ENCODE measurements at places on chromosomes 12 and 14.

DNA sequence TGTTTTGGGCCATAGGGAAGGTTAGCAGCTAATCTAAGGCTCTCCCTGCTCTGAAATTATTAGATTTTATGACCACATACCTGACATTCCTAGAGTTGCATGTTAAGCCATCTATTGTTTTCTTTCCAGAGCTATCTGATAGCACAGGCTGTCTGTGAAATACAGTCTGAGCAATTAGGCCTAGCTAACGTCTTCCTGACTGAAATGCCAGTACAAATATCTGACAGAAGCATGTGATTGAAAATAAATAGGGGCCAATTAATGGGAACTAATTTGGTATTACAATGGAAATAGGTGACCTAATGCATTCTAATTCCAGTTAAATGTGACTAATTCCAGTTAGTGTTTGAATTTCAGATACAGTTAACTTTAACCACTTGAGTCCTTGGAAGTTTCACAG lies 115.2 kb downstream of the C12orf75 start:
- no peak for DNase-seq

- no peak for DNase-seq
Measured at GRCh38 chr12:80400571-80400991, 43.5 kb upstream of the PTPRQ start.

GRCh38 chr12:11069854-11070365 lies 7.8 kb upstream of the TAS2R46 start:
- no peak for DNase-seq

GRCh38 chr14:87148655-87149054 lies 844.3 kb downstream of the GALC start:
- no peak for DNase-seq

- no peak for DNase-seq
Measured at GRCh38 chr12:2408262-2408661, 355.5 kb downstream of the CACNA1C start.

DNA sequence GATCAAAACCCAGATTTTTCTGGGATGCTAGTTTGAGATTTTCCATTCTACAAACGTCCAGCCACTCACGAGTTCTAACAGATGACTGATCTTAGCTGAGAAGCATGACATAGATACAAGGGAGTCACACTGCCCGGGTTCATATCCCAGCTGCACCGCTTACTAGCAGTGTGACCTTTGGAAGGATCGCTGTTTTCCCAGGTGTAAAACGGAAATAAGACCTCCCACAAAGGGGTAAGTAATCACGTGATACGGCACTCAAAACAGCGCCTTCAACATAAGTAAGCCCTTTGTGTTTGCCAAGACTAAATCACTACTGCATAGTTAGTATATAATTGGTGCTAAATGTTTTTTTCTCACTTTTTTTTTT lies 624 bp upstream of the PWP1 start:
- DNase-seq, result no peak

DNA sequence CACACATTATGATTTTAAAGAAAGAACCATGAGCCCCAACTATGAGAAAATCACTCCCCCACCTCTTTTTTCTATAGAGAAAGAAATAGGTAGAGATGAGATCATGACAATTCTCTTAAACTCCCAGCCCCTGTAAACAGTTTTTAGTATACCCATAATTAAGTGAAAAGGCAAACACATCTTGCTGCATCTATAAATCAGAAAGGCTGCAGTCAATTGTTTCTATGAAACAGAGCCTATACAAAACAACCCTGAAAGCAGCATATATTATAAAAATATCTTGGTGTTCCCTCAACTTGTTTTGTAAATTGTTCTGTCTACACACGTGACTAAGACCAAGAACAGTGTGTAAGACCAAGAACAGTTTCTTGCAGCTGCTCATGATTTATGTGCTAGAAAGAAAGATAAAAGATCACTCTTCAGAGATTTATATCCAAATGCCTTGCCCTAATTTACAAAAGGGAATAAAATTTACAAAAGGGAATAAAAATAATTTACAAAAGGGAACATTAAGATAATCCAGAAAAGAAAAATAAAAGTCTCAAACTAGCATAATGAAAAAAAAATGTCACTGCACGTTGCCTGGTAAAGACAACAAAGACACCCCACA lies 4.8 kb downstream of the KITLG start:
- no peak for DNase-seq

- no peak for DNase-seq
Measured at GRCh38 chr14:51394804-51395203, 154.8 kb downstream of the TMX1 start.

DNA sequence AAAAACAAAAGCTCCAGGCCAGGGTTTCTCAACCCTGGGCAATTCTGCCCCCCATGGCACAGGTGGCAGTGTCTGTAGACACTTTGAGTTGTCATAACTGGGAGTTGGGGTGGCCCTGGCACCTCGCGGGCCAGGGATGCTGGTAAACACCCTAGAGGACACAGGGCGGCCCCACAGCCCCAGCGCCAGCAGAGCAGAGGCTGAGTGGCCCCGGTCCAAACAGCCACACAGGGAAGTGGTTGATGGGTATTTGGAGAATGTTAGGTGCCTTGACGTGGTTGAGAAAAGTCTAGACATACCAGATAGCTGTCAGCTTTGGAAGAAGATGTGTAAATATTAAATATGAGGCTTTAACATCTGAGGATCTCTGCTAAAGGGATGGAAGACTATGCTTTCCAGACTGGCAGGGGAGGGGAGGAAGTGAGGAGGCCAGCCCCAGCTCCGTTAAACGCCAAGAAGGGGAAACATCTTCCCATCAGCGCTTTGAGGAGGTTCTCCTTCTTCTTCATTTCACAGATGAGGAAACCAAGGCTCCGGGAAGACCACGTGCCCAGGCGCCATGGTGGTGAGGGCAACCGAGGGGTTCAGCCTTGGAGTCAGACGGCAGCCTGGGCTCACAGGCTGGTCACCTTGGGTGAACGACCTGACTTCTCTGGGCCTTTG lies 103.7 kb downstream of the SCARB1 start:
- DNase-seq, result no peak

DNA sequence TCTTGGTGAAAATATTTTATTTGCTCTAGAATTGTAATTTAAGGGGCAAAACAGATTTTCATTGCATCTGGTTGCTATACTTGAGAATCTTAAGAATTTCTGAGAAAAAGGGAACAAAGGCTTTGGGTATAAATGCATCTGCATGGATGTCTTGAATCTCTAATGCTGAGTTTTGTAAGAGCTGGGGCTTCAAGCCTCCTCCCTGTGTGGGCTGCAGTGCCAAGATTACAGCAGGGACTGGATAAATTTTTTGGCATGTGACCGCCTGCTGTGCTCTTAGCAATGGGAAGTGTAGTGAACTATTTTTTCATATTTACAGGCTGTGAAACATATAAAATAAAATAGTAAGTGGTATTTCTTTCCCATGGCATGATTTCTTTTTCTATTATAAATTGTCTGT lies 70.0 kb downstream of the SLC38A6 start:
- no peak for DNase-seq

DNA sequence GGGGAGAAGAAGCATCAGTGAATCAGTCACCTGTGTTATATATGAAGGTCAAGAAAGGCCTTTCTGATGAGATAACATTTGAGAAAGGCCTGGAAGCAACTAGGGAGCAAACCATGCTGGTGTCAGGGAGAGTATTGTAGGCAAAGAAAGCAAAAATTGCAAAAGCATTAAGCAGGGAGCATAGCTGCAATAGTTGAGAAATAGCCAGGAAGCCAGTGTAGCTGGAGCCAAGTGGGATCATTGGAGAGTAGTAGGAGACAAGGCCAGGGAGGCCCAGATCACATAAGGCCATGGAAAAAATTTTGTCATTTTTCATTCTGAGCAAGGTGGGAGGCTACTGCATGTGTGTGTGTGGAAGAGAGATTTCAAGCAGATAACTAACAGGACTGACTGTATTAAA lies 18.8 kb upstream of the MAGOHB start:
- DNase-seq, result no peak

DNA sequence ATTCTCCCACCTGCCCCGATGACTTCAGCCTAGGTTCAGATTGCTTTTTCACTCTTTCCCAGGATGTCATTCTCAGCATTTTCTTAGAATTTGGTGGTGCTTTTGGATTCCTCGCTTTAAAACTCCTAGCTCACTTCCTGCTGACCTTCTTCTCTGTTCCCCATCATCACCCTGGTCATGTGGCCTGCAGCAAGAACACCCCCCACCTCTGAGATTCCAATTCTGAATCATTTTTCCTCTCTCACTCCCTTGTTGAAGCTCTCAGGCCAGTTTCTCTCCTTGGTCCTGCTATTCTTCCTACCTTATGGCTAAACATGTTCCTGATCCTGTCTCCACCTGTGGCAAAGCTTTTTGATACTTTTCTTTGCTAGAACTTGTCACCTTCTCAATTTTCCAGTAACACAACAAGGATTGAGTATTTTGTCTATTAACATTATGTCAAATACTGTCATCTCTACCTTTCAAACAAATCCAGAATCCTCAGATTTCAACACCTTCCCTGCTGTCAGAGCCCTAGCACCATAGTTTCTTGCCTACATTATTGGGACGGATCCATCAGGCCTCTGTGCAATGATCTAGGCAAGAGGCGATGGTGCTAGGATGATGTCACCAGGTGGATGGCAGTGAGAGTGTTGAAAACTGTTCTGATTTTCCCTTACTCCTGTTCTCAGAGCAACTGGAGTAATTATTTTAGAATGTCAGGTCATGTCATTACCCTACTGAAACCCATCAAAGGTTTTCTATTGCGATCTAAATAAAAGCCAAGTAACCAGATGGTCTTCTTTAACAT lies 233.7 kb downstream of the MON2 start:
- no peak for DNase-seq

- no peak for DNase-seq
Measured at GRCh38 chr14:103111232-103111868, 11.9 kb upstream of the TNFAIP2 start.

GRCh38 chr12:75207338-75208083 lies 2.1 kb downstream of the KCNC2 start:
- DNase-seq, result no peak

DNA sequence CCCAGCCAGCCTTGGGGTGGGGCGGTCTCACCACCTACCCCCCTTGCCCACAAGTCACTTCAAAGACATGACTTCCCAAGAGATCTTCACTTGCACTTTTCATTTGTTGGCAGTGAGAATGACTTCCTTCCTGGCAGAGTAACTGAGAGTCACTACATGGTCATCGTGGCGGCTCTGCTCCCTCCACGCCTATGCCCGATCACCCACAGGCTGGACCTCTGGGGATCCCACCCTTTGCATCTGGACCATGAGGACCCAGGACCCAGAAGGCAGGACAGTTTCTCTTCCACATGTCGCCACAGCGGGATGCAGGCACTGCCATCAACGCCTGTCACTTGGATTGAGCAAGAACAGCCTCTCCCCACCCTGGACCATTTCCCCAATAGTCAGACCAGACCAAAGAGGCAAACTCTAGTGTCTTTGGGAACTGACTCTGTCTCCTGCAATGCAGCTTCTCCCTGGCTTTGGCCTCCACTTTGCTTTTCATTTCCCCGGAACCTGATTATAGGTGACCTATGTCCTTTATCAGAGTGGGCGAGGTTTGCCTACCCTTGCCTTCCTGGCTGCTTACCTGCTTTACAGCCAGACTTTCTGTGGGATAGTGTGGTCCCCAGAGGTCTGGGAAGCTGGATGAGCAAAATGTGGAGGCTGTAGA lies 3.6 kb downstream of the VDR start:
- no peak for DNase-seq

DNA sequence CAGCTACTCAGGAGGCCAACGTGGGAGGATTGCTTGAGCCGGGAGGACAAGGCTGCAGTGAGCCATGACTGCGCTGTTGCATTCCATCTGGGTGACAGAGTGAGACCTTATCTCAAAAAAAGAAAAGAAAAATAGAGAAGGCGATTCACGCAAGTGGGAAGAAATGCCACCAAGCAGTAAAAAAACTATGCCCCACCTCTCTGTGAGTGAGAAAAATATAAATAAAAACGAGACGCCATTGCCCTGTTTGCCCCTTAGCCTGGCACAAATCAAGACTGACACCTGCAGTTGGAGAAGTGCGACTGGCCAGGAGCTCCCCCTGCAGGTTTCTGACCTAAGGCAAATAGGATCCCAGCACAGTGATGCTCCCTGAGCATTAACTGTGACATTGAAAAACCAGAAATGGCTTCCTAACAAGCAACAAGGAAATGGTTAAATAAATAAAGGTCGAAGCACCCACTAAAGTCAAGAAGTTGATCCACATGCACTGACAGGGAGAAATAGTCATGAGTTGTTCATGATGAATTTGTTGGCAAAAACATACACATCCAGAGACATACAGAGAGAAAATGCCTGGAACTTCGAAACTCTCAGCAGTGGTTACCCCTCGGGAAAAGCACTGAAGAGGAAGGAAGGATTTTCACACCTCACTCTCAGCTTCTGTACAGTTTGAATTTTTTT lies 21.1 kb downstream of the GSC start:
- no peak for DNase-seq

Data from CD8-positive, alpha-beta T cell (primary cell).